Dorsolateral prefrontal cortex (tissue), 122 donors: ENCODE measurements at places on chromosomes 3 and 15. TPM values are rescaled to one million over a fixed set of nuclear protein-coding genes. Genes with fewer than 3 reads are reported as not detected.
A peak's percentile ranks its signal among the peaks of the same experiment; 100 is the strongest.

DNA sequence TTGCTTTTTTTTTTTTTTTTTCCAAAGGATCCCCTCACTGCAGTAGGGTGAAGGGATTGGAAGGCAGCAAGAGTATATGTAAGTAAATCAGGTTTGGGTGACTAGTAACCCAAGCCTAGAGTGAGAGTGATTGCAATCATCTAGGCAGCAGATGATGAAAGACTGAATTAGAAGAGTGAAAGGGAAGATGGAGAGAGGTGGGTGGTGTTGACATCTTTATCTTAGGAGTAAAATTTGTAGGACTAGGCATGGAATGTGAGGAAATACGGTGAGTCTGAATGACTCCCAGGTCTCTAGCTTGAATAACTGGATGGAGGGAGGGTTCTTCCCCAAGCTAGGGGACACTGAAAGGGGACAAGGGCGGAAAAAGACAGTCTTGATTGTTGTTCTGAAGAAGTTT, 63.4 kb downstream of the TPRG1 start:
- no peak for DNase-seq

DNA sequence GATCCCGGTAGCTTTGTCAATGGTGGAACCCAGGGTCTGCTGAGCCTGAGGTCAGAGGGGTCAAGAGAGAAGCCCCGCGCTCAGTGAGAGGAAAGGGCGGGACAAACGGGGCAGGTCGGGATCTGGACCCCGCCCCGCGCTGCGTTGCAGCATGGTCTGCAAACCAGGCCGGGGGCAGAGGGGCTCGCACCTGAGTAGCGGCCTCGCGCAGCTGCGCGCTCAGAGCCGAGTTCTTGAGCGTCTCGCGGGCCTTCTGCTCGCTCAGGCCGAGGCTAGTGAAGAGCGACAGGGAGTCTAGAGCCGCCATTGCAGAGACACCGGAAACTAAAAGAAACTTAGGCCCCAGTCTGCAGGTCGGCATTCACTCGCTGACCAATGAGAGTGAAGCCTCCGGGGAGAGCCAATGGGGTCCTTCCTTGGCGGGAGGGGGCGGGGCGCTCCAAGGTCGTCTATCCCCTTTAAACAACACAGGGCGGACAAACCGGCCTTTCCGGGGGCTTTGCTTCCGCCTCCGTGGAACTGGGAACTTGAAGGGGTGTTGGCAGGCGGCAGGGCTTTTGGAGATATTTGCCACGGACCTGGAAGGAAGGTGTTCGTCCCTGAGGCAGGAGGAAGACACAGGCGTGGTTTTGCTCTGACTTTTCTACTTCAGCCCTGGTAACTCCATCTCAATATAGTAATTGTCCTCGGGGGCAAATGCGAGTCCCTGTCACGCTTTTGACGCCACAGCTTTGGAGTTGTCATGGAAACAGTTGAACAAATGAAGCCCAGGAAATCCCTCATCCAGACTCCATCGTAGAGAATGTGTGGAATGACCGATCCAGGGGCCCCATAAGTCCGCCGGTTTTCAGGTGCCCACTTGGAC, at the start of gene QARS1:
QARS1 (minus strand) TSS at position 331 of the 865 bp plus-strand sequence; CDS start at position 307, 24 bp downstream.
- peak; percentile 96 for DNase-seq

GRCh38 chr3:149941946-149942345, 28.7 kb downstream of the PFN2 start:
- no peak for DNase-seq

The SMCO1 gene
- total RNA-seq = not detected

The GNAT1 gene
- total RNA-seq = not detected
